NCI-H1694 treated with DMSO at 0.1 percent for 48 hours (cell line): ENCODE measurements at places on chromosomes 12 and 14.

GRCh38 chr14:91100102-91100501 is 13.8 kb upstream of the DGLUCY start:
- no peak for DNase-seq

GRCh38 chr14:88630565-88630964 is 67.7 kb downstream of the ZC3H14 start:
- no peak for DNase-seq

DNA sequence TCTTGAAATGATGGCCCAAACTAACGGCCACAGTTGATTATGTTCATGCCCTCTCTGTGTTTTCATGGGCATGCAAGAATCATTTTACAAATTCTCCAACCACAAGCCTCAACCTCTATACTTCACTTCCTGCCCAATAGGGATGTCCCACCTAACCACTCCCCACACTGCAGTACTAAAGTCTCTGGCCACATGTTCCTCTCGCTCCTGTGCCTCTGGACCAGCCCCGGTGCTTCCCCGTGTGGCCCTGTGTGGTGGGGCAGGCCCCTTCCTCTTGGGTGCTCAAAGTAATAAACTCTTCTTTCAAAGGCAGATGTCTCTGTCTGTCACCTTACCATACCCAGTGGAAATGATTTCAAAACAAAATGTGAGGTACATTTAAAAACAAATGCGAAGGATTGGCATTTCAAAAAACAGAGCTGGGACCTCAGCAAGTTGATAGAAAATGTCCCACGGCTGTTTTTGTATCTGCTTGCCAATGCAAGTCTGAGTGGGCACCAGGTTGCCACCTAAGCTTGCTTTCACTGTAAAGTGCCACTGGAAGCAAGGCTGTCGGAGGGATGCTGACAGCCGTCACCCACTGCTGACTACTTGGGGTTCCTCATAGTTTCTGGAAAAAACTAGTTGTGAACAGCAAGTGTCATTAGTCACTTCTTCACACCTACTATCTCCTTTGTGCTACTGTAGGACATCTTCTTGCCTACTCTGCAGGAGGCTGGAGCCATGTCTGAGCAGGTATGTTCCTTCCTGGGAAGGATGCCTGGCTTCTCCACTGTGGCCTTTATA is 8.2 kb upstream of the SERPINA11 start:
- no peak for DNase-seq

DNA sequence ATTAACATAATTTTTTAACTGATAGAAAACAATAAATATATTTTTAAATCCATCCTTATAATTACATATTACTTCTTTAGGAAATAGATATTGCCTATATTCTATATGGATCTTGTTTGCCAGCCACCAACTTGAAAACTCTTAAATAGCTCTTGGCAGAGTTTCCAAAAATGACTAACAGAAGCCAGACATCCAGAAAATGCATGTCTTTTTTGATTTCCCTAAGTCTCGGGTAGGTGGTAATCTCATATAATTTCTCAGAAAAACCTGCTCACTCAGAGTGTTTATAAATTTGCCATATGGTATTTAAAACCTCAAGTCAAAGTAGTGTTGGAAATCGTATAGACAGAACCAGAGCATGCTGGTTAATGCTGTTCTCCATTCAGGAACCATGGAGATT is 360.4 kb upstream of the FOXG1 start:
- DNase-seq: peak; percentile 81

DNA sequence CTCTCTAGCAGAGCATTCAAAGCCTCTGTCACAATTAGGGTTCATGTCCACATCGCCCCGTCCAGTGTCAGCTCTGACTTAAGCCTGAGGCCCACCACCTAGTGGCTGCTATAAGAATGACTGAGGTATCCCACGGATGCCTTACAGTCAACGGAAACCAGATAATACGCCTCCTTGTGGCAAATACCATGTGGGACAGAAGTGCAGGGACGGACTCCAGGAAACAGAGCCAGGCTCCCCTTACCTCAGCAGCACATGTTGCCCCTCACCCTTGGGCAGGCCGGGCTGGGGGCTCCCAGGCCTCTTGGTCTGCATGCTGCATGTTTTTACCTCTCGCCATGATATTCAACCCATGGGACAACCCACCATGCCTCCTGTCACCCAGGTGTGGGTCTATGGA is 86.3 kb downstream of the VWF start:
- DNase-seq: peak; percentile 65
